ENCODE measurements at places on chromosomes 7 and 10.

- no peak for DNase-seq
Observed at GRCh38 chr10:11776080-11776479, 33.9 kb downstream of the ECHDC3 start.

GRCh38 chr10:28302012-28302637, 739 bp downstream of the MPP7 start:
- no peak for DNase-seq

GRCh38 chr7:38235606-38236005, 37.8 kb downstream of the TARP start:
- no peak for DNase-seq

GRCh38 chr10:13831711-13832141, 245.0 kb downstream of the PRPF18 start:
- DNase-seq, result no peak

DNA sequence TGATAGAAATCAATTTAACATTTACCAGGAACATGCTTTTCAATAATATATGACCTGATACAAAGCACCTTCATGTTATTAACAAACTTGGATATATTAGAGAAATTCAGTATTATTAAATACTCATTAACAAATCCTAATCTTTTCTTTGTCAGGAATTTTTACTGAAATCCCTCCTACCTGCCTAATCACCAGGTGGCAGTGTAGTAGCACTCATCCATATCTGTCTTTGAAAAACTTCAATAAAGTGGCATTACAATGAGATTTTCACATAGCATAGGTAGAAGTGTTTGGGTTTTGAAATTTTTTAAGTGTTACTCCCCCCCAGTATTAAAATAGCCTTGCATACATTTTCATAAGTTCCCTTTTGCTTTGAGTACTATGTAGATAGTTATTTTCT, 1246.6 kb upstream of the LRRN3 start:
- DNase-seq, result no peak

DNA sequence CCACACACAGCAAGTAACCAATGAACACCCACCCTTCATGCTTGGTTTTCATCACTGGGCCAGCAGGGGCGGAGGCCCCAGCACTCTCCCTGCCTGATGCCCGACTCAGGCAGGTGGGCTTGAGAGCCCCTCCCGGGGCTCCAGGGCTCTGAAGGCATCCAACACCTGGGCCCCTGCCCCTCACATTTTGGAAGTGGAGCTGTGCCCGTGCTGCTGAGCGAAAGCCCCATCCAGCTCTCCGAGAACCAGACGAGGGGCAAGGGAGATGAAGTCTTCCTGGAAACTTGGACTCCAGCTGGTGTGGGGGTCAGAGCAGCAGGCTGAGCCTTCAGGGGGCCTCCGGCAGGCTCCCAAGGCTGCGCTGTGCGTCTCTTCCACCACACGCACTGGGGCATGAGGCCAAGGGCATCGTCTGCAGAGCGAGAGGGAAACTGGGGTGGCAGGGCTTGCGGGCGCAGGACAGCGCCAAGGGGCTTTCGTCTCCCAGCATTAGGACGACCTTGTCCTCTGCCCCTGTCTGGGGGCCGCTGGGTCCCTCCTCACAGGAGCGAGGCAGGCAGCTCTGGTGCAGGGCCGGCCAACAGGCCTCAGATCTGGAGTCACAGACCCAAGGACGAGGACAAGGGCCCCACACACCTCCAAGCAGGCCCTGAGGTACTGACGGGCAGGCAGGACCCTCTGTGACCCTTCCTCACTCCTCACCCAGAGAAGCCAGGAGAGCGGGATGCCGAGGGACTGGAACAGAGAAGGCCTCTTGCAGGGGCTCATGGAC, 108.3 kb upstream of the FAM20C start:
- no peak for DNase-seq

DNA sequence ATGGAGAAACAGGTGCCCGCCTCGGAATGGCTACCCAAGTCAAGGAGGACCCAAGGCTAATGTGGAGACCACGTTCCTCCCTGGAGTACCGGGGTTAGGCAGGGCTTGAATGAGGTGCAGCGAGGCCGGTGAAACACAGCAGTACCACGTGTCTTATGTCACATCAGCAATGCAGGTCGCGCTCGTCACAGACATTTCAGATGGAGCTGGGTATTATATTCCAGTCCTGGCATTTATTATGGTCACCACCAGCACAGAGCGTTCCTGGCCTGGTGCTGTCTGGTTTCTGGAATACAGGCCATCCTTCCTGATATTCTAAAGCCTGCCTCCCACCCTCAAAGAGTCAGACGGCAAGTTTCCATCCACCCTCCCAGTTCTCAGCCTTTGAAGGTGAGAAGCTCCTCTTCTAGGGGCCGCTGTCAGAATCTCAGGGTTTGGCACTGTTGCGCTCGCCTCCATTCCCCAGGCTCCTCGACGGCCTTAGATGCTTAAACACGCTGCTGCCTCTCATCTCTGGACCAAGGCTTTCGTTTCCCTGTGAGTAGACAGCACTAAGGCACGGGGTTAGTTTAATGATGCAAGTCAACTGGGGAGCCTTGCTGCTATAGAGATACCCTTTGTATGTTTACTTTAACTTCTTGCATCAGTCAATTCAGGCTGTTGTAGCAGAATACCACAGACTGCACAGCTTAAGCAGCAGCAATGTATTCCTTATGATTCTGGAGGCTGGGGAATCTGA, 377.6 kb downstream of the DPP6 start:
- DNase-seq, result no peak

DNA sequence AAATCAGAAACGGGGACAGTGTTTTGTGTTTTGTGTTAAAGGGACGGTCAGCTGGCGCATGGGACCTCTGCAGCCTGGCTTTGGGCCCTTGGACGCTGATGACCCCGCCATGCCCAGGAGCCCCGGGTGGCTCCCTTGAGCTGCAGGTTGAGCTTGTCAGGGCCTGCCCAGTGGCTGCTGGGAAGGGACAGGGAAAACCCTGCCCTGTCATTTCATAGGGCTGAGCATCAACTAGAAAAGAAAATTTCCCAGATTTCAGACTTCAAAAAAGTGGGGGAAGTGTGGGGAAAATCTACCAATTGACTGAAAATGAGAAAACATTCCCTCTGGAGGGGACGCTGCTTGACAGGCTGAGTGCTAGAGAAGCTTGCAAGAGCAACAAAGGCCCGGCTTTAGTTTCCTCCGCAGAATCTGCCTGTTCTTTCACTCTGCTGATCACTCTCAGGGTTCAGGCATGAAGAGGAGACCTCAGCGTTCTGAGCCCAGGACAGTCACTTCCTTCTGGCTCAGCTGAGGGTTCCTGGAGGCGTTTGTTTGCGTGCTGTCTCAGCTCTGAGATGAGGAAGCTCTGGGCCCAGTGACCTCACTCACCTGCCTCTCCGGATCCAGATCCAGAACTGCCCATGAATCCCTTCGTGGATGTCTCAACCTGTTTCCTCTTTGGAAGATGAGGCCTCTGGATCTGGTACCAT, 18.6 kb upstream of the DNAJB6 start:
- DNase-seq, result no peak

- no peak for DNase-seq
Observed at GRCh38 chr10:3612183-3613001, 172.6 kb downstream of the KLF6 start.

DNA sequence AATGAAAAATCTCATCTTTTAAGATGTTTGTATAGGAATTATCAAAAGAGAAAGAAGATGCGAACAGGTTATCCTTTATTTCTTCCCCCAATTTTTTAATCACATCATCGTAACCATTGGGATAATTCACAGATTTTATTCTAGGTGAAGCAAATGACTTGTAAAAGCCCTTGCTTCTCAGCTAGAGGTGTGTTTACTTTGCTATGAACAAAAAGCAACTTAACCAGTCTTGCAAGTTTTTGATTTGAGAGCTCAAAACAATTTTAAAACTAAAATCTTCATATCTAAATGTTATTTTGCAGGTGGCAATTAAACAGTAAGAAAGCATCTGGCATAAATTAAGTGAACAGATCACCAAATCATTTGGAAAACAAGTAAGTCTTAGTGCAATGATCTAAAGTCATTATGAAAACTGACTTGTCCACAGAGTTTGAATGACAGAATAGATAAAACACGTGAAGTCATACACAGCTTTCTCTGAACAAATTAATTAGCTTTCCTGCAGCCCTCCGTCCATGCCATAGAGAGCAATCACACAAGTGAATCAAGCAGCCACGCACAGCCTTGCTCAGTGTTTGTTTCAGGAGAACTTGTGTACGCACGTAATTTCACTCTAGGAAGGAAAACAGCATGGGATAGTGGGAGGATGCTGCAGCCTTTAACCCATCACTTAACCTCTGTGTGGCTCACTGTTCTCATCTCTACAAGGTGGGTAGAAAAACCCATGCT, 85.0 kb upstream of the ZNF800 start:
- DNase-seq, result no peak

- DNase-seq, result no peak
Observed at GRCh38 chr7:134995239-134996096, 9.2 kb downstream of the AGBL3 start.

DNA sequence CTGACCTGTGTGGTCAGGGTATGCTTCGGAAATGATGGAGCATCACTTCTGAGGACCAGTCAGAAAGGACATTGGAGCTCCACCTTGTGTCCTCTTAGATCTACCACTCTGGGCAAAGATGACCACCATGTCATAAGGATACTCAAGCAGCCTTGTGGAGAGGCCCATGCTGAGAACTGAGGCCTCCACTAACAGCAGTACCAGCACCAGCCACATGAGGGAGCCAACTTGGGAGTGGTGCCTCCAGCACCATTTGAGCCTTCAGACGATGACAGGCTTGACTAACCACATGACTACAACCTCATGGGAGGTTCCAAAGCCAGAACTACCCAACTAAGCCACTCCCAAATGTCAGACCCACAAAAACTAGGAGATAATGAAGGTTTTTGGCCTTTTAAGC, 116.0 kb downstream of the NPTX2 start:
- DNase-seq, result no peak
